Esophagus squamous epithelium (tissue), 5 donors: ENCODE measurements at places on chromosomes 3 and 15. TPM values are rescaled to one million over a fixed set of nuclear protein-coding genes. Genes with fewer than 3 reads are reported as not detected.
A peak's percentile ranks its signal among the peaks of the same experiment; 100 is the strongest.

Gene TRIM71
- total RNA-seq = not detected

GRCh38 chr3:79146024-79146423 is 621.8 kb downstream of the ROBO1 start:
- H3K27ac ChIP-seq = no peak overlapping the region
- no peaks in the 10 kb centered on the region for H3K36me3 ChIP-seq
- H3K27me3 ChIP-seq = no peaks in the 10 kb centered on the region
- DNase-seq = no peak
- H3K4me1 ChIP-seq = no peaks in the 10 kb centered on the region

DNA sequence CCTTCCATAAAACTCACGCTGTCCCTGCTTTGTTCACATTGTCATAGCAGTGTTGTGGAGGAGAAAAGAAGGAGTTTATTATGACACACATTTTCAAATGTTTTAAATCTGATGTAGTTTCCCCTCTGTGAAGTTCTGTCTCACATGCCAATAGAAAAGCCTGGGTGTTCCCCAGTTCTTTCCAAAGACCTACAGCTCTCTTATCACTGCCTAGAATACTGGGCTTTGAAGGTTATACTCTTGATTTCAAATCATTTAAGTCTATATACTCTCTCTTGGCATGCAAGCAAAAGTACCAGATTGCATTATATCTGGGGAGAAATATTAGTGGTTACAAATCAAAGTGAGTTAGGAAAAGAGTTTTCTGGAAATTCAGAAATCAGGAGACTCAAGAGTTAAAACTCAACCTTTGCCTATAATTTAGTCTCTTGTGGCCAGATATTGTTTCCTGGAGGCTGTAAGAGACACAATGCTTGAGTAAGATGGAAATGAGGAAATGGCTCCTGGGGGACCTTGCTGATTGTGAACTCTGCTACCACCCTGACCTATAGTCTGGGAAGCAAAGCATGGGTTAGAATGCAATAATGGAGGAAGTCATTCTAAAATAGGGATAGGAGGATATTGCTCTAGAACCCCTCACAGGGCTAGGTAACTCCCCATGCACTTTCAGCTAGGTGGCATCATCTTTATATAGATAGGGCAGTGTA is 182.8 kb downstream of the KCNAB1 start:
- no peaks in the 10 kb centered on the region for H3K4me1 ChIP-seq
- no peak overlapping the region for H3K27ac ChIP-seq
- H3K4me3 ChIP-seq = no peak overlapping the region
- no peaks in the 10 kb centered on the region for H3K27me3 ChIP-seq

Gene WDR49
- total RNA-seq = not detected

GRCh38 chr3:123088387-123088786 is 21.6 kb downstream of the PDIA5 start:
- no peak for DNase-seq
- peaks cover 52% of the 10 kb centered on the region for H3K4me1 ChIP-seq
- H3K27me3 ChIP-seq = no peaks in the 10 kb centered on the region
- no peak overlapping the region for H3K27ac ChIP-seq
- H3K36me3 ChIP-seq = no peaks in the 10 kb centered on the region

DNA sequence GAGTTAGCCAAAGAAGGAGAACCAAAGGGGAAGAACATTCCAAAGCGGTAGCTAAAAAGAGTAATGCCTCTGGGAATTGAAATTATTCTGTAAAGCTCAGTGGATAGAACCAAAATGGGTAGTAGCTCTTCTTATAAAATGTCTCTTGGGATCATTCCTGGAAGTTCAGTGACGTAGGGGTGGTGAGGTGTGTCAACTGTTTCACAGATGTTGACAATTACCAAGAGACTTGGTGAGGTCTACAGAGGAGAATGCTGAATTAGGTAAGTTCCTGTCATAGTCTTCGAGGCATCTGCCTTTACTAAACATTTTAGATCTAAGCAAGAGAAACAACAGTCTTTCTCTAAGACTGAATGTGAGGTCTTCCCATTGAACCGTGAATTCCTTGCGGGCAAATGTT is 67.8 kb downstream of the TPRG1 start:
- H3K4me1 ChIP-seq = no peaks in the 10 kb centered on the region
- H3K27ac ChIP-seq = no peak overlapping the region
- H3K36me3 ChIP-seq = no peaks in the 10 kb centered on the region

GRCh38 chr3:129119365-129120100 is 2.1 kb downstream of the RAB43 start:
- no peaks in the 10 kb centered on the region for H3K36me3 ChIP-seq
- DNase-seq = no peak
- peak overlapping the region; percentile 97 for H3K27ac ChIP-seq

Gene C3orf20
- total RNA-seq = not detected

GRCh38 chr3:53188136-53188685 is 27.2 kb downstream of the PRKCD start:
- H3K4me3 ChIP-seq = no peak overlapping the region
- no peak for DNase-seq
- H3K27ac ChIP-seq = no peak overlapping the region

- no peaks in the 10 kb centered on the region for H3K27me3 ChIP-seq
- H3K27ac ChIP-seq = no peak overlapping the region
- no peaks in the 10 kb centered on the region for H3K36me3 ChIP-seq
- no peaks in the 10 kb centered on the region for H3K4me1 ChIP-seq
- DNase-seq = no peak
- H3K4me3 ChIP-seq = no peak overlapping the region
Measured at GRCh38 chr15:50224606-50225005, 40.9 kb downstream of the HDC start.

DNA sequence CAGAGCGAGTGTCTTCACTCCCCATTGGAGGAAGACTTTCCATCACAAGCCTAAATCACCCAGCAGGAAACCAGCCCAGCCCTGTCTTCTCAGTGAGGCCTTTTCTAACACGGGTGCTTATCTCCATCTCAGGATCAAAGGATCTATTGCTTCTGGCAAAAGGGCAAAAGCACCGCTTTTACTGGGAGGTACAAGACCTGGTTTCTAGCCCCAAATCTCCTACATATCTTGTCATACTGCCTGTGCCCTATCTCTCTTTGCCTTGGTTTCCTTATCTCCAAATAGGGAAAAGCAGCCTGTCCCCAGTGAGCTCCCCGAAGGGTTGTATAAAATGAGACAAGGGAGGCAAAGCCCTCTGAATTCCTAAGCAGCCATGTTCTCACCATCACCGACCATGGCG is 5.2 kb downstream of the GLB1 start:
- H3K4me1 ChIP-seq = peaks cover 7% of the 10 kb centered on the region
- peaks cover 36% of the 10 kb centered on the region for H3K36me3 ChIP-seq
- no peaks in the 10 kb centered on the region for H3K27me3 ChIP-seq
- no peak overlapping the region for H3K4me3 ChIP-seq
- DNase-seq = no peak
- H3K27ac ChIP-seq = no peak overlapping the region

Gene SPPL2A
- 114 TPM for total RNA-seq

- no peaks in the 10 kb centered on the region for H3K27me3 ChIP-seq
- peaks cover 15% of the 10 kb centered on the region for H3K4me1 ChIP-seq
- no peak overlapping the region for H3K4me3 ChIP-seq
- no peaks in the 10 kb centered on the region for H3K36me3 ChIP-seq
- no peak overlapping the region for H3K27ac ChIP-seq
Measured at GRCh38 chr15:62573876-62574275, 408.8 kb upstream of the C2CD4B start.

- no peak overlapping the region for H3K27ac ChIP-seq
- no peak for DNase-seq
- H3K36me3 ChIP-seq = no peaks in the 10 kb centered on the region
- no peak overlapping the region for H3K4me3 ChIP-seq
- H3K4me1 ChIP-seq = peaks cover 8% of the 10 kb centered on the region
- H3K27me3 ChIP-seq = no peaks in the 10 kb centered on the region
Measured at GRCh38 chr3:149449182-149449581, 25.3 kb upstream of the TM4SF4 start.

GRCh38 chr3:19885468-19885867 is 48.5 kb downstream of the EFHB start:
- DNase-seq = no peak
- no peaks in the 10 kb centered on the region for H3K36me3 ChIP-seq
- no peak overlapping the region for H3K4me3 ChIP-seq
- H3K4me1 ChIP-seq = peaks cover 9% of the 10 kb centered on the region
- no peaks in the 10 kb centered on the region for H3K27me3 ChIP-seq

Gene GREM1
- total RNA-seq = 7.0 TPM

DNA sequence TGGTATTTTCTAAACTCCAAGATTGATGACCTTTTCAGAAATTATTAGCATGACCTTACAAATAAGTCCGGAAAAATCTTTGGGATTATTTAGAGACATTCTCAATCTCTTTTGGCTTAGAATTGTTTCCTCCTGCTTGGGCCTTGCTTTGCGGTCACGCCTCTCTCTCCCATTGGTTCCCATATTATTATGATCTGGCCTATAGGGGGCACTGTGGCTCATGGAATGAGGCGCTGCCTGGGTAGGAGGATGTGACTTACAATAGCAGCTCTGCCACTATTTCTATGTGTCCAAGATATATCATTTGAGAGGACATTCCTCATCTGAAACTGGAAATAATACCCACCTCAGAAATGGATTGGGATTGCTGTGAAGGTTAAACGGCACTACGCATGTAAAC is 464.9 kb downstream of the MFSD1 start:
- no peak for DNase-seq
- no peaks in the 10 kb centered on the region for H3K4me1 ChIP-seq
- no peak overlapping the region for H3K27ac ChIP-seq
- no peaks in the 10 kb centered on the region for H3K36me3 ChIP-seq
- H3K27me3 ChIP-seq = no peaks in the 10 kb centered on the region

- H3K27ac ChIP-seq = no peak overlapping the region
- no peaks in the 10 kb centered on the region for H3K4me1 ChIP-seq
- H3K4me3 ChIP-seq = no peak overlapping the region
- H3K36me3 ChIP-seq = no peaks in the 10 kb centered on the region
- peaks cover 53% of the 10 kb centered on the region for H3K27me3 ChIP-seq
Measured at GRCh38 chr15:65336493-65337435, 32.3 kb downstream of the RNU5B-1 start.

Gene IL17RD
- total RNA-seq = 4.4 TPM

- H3K27ac ChIP-seq = no peak overlapping the region
- no peaks in the 10 kb centered on the region for H3K27me3 ChIP-seq
- no peaks in the 10 kb centered on the region for H3K4me1 ChIP-seq
- H3K36me3 ChIP-seq = no peaks in the 10 kb centered on the region
- no peak for DNase-seq
Measured at GRCh38 chr3:101270149-101270548, 50.2 kb downstream of the IMPG2 start.

GRCh38 chr15:63203451-63204090 is 14.2 kb downstream of the RAB8B start:
- no peak overlapping the region for H3K4me3 ChIP-seq
- H3K27me3 ChIP-seq = no peaks in the 10 kb centered on the region
- no peak overlapping the region for H3K27ac ChIP-seq
- no peaks in the 10 kb centered on the region for H3K36me3 ChIP-seq
- no peaks in the 10 kb centered on the region for H3K4me1 ChIP-seq
- DNase-seq = no peak

Gene FOXB1
- not detected for total RNA-seq

Gene TMEM212
- not detected for total RNA-seq

DNA sequence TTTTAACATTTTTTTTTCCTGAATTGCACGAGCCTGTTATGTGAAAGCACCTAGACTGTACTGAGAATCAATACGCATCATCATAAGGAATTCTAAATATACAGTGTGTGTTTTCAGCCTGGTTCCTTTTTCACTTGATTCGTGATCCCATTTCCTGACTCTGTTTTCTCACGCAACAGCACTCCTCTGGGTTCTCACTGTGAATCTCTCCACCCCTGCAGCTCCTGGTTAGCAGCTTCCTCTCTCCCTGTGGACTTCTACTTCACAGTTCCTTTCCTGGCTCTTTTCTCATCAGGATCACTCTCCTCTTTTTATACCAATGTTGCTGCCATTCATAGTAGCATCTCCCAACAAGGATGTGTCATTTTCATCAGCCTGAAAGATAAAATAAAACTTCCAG is 297.2 kb downstream of the CADM2 start:
- no peak for DNase-seq
- no peaks in the 10 kb centered on the region for H3K27me3 ChIP-seq
- no peaks in the 10 kb centered on the region for H3K36me3 ChIP-seq
- H3K27ac ChIP-seq = no peak overlapping the region
- H3K4me3 ChIP-seq = no peak overlapping the region
- H3K4me1 ChIP-seq = no peaks in the 10 kb centered on the region

- H3K27me3 ChIP-seq = no peaks in the 10 kb centered on the region
- peak overlapping the region; percentile 93 for H3K27ac ChIP-seq
- H3K36me3 ChIP-seq = no peaks in the 10 kb centered on the region
- DNase-seq = no peak
- H3K4me1 ChIP-seq = peaks cover 39% of the 10 kb centered on the region
Measured at GRCh38 chr3:39052583-39052982, 767 bp downstream of the WDR48 start.

- no peak overlapping the region for H3K27ac ChIP-seq
- H3K36me3 ChIP-seq = no peaks in the 10 kb centered on the region
- DNase-seq = no peak
- H3K4me3 ChIP-seq = no peak overlapping the region
Measured at GRCh38 chr3:127206611-127207516, 13.9 kb downstream of the PRR23E start.

Gene ALDH1L1
- 7.0 TPM for total RNA-seq
